ENCODE measurements at places on chromosomes 6 and 20.

DNA sequence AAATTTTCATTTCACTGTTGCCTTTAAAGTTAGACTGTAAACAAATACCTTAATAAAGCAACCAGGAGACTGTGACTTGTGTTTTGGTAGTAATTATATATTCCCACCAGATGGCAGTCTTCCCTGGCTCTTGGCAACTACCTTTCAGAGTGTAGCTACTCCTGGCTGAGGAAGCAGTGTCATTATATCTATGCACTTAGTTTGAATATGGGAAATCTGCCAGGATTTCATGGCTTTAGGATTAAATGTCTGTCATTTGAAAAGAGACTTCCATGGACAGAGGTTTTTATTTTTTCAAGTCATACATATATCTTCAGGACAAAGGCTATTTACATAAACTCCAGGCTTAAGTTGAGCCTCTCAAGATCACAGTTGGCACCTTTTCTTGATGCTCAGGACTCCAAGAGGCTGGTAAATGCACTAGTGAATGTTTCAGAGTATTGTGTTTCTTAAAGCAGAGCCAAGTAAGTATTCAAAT lies 160.1 kb downstream of the C6orf58 start:
- peak; percentile 42 for DNase-seq

DNA sequence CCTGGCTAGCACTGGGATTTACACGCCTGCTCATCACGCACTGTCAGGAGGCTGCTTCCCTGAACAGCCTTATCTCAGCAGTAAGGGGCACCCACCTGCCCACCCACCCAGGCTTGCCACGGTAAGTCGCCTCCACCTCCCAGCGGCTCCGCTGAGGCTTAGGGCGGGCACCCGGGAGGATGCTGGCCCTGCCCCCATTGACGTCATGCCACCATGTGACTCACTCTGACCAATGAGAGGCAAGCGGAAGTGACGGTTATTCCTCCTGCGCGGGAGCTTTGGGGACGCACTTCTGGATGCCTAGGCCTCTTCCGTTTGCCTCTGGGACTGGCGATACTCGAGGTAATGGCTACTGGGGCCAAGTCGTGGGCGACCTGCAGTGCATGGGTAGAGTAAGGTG lies 256.8 kb downstream of the QKI start:
- no peak for DNase-seq

DNA sequence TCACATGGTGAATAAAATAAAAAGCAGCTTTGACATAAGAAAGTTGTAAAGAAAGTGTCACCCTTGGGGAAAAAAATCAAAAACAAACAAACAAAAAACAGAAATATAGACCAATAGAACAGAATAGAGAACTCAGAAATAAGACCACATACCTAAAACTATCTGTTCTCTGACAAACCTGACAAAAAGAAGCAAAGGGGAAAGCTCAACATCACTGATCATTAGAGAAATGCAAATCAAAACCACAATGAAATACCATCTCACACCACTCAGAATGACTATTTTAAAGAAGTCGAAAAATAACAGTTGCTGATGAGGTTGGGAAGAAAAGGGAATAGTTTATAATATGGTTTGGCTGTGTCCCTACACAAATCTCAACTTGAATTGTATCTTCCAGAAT lies 159.1 kb downstream of the TINAG start:
- DNase-seq = no peak

DNA sequence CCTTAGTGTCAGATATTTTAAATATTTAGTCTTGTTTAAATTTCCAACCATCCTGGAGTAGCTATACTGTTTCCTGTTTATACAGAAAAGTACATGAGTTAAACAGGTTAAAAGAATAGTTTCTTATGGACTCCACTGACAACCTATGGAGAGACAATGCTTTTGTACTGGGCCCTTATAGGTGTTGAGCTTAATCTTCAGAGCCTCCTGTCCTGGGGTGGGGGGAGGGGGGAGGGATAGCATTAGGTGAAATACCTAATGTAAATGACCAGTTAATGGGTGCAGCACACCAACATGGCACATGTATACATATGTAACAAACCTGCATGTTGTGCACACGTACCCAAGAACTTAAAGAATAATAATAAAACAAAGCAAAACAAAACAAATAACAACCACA lies 322.9 kb downstream of the GRIK2 start:
- DNase-seq = no peak

- no peak for DNase-seq
These were observed 290.2 kb downstream of the BTBD3 start for GRCh38 chr20:12207875-12208274.

DNA sequence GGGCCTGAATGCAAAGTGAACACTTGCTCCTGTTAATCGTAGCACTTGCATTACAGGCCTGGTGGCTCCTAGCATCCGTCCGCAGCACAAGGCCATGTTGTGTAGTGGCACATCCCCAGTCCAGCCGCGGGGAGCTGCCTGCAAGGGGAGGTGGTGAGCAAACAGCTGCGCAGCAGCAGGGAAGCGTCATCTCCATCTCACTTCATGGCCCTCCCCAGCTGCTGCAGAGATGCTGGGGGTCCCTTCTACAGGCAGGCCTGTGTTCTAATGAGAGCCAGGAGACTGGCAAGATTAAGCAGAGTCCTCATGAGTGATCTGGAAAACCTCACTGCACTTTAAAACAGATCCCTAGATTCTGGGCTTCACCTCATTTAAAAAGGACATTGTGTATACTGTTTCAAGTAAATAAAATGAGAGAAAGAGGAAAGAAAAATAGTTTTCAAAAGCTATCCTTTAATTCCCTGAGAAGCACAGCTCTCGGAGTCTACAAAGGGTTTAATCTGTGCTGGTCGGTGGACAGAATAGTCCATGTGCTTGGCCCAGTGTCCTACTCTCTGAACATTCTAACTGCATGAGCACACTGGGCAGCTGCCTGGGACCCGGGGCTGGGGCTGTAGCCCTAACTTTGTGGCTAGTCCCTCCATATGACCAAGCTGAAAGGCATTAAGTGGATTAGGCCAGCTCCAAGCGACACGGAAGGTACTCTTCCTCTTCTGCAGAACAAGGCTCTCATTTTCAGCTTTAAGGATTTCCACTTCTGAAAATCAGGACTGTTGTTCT lies 125.8 kb downstream of the LY86 start:
- DNase-seq = no peak

DNA sequence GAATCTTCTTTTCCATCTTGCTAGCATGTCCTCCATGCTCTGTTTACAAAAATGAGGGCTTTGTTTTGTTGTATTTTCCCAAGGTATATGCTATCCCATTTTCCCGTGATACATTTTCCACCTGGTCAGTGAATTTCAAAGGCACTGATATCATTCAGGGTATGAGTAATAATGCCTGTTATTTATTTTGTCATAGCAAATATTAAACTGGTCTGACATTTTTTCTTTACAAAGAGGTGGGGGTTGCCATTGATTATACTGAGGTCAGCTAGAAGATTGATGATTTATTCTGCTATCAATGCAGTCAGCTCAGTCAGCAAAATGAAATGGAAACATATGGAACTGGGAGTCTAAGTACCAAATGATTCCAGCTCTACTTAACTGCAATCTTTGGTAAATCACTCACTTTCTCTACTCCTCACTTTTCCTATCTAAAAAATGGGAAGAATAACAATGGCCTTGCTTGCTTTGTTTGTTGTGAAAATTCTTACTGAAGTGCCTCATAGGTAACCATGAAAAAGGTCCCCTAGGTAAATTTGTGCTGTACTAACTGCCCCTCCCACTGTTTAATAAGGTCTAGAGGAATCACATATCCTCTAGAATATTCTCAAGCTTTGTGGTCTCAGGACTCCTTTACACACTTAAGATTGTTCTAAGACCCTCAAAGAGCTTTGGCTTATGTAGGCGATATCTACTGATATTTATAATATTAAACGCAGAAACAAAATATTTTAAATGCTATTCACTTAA lies 64.0 kb downstream of the ARHGAP18 start:
- no peak for DNase-seq

GRCh38 chr6:17031961-17032360 lies 69.9 kb upstream of the STMND1 start:
- no peak for DNase-seq

All from left renal cortex interstitium (tissue), 4 donors.